ENCODE measurements at places on chromosomes 12 and 14.

DNA sequence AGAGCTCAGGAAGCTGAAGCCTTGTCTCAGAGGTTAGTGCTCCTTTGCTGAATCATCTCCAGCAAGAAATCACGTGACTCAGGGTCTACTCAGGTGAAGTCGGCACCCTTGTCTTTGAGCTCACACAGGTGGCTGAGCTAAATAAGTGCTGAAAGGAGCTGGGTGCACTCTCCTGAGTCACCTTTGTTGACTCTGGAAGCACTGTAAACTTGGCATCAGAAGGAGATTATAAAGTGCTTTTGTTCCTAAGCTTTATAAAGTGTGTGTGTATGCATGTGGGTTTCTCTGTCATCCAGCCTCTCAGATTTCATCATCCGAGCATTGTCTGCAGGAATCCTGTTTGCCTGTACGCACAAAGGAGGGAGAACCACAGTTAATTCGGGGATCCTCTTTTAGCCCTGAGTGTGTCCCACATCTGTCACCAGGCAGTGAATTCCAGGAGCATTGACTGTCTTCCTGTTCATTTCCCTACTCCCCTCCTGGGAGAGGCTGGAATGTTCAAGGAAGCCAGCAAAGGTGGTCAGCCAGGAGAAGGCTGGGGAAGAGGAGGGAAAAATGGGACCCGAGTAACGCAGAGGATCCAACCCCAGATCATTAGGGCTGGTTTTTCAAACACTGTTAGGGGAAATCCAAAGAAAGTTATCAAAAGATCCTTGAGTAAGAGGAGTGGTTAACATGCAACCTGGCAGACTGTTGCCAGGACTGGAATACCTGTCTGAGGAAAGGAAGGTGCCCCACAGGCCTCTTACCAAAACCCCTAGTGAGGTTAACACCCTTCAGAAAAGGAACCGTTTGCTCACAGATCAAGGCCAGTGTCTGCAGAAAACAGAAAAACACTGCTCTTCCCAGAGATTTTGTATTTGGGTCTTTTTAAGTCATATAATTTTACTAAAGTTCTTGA lies 157.5 kb upstream of the HIF1A start:
- DNase-seq: no peak

- DNase-seq: peak; percentile 36
Observed at GRCh38 chr12:109432842-109433304, 44.2 kb downstream of the KCTD10 start.

- no peak for DNase-seq
Observed at GRCh38 chr12:68792952-68793351, 15.0 kb upstream of the MDM2 start.

GRCh38 chr12:47343684-47344567 lies 264.2 kb upstream of the AMIGO2 start:
- DNase-seq: no peak

DNA sequence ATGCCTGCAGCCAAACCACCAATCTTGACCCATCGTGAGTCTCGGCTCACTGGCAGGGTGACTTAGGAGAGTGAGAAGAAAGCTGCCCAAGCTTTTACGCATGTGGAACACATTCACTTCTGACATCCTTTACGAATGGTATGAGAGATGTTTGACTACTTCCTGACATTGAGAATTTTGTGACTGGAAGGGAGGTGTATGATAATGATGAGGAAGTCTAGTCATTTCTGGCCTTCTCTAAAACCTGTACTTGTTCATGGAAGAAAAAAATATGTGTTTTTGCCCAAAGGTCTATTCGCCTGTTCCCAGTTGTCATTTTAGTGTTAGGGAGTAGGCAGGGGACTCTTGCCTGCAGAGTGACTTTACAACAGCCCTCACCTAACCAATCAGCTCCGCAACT lies 227.2 kb upstream of the ATP2B1 start:
- DNase-seq: no peak

DNA sequence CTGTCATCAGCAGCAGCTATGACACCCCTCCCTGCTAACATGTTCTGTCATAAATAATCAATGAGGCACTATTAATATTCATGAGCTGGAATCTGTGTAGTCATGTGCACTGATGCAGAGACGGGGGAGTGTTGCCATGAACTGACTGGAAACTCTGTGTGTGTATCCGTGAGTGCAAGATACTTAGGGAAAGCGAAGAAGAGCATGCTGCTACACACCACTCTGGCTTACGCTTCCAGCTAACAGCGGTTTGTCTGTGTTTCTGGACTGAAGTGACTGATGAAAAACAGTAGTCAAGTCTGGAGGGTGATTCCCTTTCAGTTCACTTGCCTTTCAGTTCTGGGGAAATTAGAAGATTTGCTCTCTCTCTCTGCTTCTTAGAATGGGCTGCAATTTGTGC lies 249.4 kb downstream of the PDZRN4 start:
- DNase-seq: peak; percentile 1

DNA sequence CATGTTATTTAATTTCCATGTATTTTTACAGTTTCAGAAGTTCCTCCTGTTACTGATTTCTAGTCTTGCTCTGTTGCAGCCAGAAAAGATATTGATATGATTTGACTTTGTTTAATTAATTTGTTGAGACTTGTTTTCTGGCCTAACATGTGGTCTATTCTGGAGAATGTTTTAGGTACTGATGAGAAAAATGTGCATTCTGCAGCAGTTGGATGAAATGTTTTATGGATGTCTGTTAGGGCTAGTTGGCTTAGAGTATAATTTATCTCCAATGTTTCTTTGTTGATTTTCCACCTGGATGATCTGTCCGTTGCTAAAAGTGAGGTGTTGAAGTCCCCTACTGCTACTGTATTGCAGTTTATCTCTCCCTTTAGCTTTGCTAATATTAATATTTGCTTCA lies 54.4 kb downstream of the GPR137C start:
- DNase-seq: peak; percentile 31

GRCh38 chr12:75571204-75571603 lies 59.8 kb upstream of the KRR1 start:
- DNase-seq: no peak

GRCh38 chr12:120639771-120640721 lies at the start of gene CABP1:
Gene CABP1 (plus strand): TSS chr12:120640626. CDS start chr12:120640686, 60 bp downstream.
- DNase-seq: peak; percentile 64

DNA sequence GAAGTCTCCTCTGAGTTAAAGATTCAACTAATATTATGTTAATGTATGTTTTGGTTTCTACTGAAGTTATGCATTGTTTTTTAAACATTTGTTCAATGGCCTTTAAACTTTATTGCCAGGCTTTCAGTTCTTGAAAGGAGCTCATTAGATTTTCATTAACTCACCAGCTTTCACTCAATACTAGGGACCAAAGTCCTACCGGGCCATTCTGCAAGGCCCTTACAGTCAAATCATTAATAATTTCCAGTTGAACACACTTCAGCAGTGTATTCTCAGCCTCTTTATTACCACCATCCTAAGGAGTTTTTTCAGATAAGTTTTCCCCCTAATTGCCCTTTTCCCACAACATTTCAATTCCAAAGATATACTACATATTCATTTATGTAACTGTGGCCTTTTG lies 409.2 kb downstream of the DIO2 start:
- no peak for DNase-seq

DNA sequence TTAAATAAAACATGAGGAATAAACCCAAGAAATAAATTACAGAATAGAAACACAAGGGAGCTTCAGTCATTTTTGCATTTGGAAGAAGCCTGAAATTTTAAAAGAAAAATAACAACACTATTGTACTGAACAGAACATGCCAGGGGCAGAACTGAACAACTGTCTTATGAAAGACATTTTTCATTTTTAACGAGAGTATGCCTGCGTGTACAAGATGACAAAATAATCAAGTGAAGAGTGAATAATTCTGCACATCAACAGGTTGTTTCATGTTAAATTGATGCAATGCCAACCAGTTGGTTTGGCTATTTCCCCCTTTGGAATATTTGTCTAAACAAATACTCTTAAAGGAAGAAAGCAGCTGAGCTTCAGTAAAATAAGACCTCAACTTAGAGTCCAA lies 103.3 kb upstream of the BTG1 start:
- no peak for DNase-seq

DNA sequence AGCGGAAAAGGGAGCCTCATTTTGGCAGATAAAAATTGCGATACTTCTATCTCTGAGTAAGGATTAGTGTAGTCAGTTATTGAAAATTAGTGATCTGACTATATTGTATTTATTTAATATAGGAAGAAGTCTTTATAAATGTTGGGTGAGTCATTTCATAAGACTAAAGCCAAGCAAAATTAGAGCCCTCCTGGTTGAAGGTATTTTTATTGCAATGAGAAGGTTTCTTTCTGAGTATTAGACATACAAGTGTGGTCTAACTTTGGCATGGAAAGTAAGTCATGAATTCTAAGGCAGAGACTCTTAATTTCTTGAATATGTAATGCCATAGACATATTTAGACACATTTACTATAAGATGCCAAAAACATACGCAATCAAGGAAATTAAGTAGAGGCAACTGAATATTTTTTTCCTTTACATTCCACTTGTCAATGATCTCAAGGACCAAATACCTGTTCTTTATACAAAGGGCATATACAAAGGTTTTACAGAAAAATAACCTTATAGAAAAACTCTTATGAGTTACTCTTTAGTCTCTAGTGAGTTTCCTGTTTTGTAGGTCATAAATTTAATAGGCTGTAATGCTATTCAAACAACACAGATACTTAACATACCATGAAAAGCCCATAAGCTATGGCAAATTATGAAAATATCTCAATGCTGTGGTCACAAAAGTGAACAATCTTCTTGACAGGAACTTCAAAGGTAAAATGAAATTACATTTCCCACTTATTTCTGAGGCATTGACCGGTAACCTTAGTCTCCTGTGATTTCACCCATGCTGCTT lies 156.6 kb upstream of the BTG1 start:
- no peak for DNase-seq

GRCh38 chr14:56154321-56154720 lies 36.1 kb downstream of the PELI2 start:
- DNase-seq: no peak

DNA sequence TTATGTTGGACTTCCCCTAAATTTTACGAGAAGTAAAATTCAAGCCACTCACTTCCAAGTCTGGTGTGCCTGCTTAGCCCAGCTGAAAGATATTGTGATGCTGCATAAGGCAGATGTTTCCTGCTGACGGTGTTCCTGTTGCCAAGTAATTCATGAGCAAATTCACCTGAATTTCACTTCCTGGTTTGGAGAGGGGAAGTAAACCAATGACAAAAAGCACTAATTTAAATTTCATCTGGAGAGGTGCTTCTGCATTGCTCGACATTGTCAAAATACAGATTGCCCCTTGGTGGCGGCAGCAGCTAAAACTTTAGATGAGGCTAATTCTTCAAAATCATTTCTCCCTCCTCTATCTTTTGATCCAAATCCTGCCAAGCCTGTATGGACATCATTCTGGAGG lies 281.1 kb downstream of the AACS start:
- no peak for DNase-seq

DNA sequence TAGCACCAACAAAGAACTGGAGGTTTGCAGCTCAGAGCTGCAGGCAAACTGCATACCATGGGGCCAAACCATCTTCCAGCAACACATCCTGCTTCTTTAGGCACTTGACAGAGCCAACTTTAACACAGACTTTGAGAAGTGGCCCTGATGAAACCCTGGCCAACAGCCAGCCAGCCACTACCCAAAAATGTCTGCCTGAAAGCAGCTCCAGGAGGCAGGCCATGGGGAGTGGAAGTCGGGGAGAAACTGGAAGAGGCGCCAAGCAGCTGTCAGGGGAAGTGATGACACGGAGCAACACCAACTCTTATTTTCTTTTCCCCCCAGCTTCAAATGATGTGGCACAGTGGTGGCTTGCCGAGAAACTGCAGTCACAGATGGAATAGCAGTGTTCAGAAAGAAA lies 110.9 kb upstream of the PLXNC1 start:
- no peak for DNase-seq

DNA sequence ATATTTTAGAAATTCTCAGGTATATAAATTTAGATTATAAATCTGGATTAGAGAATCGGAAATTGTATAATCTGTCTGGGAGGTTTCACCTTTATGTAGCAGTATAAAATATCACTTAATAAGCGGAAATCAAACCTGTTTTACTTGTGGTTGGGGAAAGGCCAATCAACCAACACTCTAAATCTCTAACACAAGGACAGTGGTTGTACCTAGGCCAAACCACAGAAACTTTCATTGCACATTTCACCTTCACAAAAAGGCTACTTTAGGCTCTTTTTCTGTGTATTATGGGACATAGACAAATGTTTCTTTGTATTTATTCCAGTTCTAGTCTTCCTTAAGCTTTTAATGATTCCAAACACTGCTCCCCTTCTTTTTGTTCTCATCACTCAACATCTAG lies 19.8 kb downstream of the ERH start:
- DNase-seq: no peak

- DNase-seq: peak; percentile 56
Observed at GRCh38 chr14:24368562-24369252, 723 bp downstream of the NFATC4 start.

DNA sequence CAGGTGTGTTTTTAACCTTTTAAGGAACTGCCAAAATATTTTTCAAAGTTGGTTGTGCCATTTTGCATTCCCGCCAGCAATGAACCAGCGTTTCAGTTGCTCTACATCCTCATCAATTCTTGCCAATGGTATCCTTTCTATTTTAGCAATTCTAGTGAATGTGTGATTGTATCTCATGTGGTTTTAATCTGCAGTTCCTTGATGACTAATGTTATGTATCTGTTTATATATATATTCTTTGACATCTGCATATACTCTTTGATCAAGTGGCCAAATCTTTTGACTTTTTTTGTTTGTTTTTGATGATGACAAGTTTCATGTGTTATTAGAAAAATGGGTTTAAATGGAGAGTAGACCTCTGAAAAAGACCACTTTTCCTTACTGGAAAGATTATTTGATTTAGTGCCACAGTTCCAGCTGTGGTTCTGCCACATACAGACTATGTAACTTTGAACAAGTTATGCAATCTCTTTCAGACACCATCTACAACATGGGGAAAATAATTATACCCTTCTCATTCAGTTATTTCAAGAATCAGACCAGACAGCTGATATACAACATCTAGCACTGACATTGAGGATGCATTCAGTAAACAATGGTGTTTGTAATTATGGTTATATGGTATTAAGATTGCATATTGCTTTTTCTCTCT lies 146.3 kb upstream of the CNOT2 start:
- DNase-seq: no peak

DNA sequence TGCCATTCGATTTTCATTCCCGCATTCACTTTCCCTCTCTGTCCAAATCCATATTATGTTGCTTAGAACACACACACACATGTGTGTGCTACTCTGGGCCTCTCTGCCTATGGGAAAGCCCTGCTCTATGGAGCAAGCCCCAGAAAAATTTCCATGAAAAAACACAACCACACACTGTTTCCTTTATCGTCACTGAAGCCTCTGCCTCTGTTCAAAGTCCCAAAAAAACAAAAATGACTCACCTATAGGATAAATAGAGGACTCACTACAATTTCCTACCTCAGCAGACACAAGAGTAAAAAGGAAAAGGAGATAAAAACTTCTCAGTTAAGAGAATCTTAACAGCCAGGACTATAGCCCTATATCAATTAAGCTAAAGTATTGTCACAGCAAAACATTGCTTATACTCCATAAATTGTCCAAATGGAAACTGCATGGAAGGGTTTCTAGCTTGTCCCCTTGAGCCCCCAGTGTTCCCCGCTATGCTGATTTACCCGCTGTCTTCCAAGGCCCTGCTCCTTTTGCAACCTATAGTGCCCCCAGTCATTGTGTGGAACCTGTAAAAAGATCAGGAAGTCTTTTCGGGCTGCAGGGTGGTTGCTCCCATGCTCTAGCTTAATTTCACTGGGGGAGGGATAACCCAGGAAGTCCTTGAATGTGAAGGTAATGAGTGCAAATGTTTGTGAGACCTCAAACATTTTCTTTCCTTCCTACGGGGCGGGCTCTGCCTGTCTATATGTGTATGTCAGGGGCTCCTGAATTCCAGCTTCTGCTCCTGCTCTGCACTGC lies 11.1 kb upstream of the PIP4K2C start:
- no peak for DNase-seq
